Panc1 (cell line): ENCODE measurements at places on chromosomes 2 and 18. TPM values are rescaled to one million over a fixed set of nuclear protein-coding genes. Genes with fewer than 3 reads are reported as not detected.

GPBAR1 gene
- 0.18 TPM for total RNA-seq

SERPINB4 gene
- not detected for total RNA-seq

FAP gene
- not detected for total RNA-seq

CACNB4 gene
- 1.7 TPM for total RNA-seq

INHBB gene
- total RNA-seq: 38.2 TPM

RGPD5 gene
- total RNA-seq: 97.9 TPM

CHRNA1 gene
- not detected for total RNA-seq

AKAIN1 gene
- total RNA-seq: not detected

ELOA2 gene
- not detected for total RNA-seq

CNGA3 gene
- not detected for total RNA-seq

REG3G gene
- total RNA-seq: not detected

CHPF gene
- total RNA-seq: 17.5 TPM

TIA1 gene
- 113 TPM for total RNA-seq

TPGS2 gene
- total RNA-seq: 98.7 TPM

CRACDL gene
- 2.4 TPM for total RNA-seq

RAX gene
- not detected for total RNA-seq

STARD6 gene
- total RNA-seq: not detected

DAPL1 gene
- total RNA-seq: not detected
